Stimulated activated CD8-positive, alpha-beta memory T cell treated with anti-CD3 and anti-CD28 coated beads, Interleukin-2, amount 100 ng/mL, for 1 hour (primary cell): ENCODE measurements at places on chromosomes 12 and 14.

DNA sequence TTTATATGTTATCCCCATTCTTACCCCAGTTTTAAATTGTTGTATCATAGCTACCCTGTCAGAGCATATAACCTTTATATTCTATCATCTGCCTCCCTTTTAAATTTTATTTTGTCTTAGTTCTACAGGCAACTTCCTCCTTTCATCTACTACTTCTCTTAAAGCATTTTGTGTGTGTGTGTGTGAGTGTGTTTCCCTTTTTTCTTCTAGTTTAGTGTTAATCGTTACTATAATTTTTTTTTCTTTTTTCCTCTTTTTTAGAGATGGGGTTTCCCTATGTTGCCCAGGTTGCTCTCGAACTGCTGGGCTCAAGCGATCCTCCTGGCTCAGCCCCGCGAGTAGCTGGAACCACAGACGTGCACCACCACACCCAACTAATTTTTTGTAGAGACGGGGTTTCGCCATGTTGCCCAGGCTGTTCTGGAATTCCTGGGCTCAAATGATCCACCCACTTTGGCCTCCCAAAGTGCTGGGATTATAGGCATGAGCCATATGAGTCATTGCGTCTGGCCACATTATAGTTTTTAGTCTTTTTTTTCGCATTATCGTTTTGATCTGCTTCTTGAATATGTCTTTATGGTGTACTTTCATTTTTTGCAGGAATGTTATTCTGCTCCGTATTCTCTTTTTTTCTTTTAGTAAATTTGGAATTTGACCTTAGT lies 33.1 kb upstream of the FBXO34 start:
- DNase-seq = no peak

DNA sequence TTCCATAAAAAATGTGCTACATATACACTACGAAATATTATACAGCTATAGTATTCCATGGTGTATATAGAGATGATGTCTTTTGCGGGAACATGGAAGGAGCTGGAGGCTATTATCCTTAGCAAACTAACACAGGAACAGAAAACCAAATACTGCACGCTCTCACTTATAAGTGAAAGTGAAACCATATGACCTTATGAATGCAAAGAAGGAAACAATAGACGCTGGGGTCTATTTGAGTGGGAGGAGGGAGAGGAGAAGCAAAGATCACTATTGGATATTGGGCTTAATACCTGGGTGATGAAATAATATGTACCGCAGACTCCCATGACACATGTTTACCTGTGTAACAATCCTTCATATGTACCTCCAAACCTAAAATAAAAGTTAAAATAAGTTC lies 142.8 kb downstream of the LRFN5 start:
- no peak for DNase-seq

- no peak for DNase-seq
Observed at GRCh38 chr14:100589760-100590469, 2.7 kb upstream of the BEGAIN start.

GRCh38 chr14:40292664-40293063 lies 860.4 kb upstream of the FBXO33 start:
- DNase-seq = no peak

- DNase-seq = no peak
Observed at GRCh38 chr14:66152747-66153146, 333.4 kb upstream of the CCDC196 start.

- no peak for DNase-seq
Observed at GRCh38 chr12:1705774-1706631, 15.1 kb downstream of the ADIPOR2 start.

DNA sequence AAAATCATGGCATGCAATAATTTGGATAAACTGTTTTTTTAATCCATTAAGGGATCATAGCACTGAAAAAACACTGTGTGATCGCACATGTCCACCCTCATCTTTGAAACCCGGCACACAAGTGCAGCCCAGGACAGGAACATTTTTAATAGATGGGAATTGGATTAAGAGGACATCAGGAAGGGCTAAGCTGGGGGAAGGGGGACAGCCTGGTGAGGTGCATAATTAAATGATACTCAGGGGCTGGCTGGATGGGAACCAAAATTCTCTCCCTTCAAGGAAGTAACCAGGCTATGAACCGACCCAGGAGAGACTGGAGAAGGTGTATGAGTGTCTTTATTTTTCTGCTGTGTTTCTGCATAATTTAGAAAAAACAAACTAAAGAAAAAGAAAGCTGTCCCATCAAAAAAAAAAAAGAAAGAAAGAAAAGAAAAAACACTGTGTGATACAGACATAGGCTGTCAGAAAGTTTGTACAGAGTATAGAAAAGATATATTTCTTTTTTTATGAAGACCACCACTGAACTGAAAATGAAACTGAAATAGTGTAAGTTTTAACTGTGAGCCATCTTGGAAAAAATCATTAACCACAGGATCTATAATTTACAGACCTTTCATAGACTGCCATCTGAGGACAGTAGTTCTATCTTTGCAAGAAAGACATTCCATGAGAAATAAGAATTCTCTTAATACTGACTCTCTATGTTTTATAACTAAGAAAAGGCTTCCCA lies 75.1 kb upstream of the SLC38A4 start:
- DNase-seq = no peak

DNA sequence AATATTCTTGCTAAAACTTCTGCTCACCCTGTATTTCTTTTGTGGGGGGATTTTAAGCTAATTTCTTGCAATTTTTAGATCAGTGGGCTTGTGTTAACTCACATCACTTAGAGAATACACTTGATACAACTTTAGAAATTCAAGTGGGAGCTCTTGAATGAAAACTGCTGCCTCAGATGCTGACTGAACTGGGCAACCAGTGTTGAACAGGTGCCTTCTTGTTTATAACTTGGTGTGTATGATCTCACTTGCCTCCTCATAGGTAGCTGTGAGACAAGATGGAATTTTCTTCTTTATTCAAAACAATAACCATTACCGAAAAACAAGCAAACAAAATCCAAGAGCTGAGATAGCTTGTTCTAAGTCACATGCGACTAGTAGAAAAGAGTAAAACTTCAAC lies 63.5 kb downstream of the FGD4 start:
- DNase-seq = no peak

GRCh38 chr14:98018628-98019027 lies 1221.4 kb downstream of the VRK1 start:
- DNase-seq = no peak

GRCh38 chr12:26801486-26801885 lies 31.5 kb downstream of the ITPR2 start:
- no peak for DNase-seq

DNA sequence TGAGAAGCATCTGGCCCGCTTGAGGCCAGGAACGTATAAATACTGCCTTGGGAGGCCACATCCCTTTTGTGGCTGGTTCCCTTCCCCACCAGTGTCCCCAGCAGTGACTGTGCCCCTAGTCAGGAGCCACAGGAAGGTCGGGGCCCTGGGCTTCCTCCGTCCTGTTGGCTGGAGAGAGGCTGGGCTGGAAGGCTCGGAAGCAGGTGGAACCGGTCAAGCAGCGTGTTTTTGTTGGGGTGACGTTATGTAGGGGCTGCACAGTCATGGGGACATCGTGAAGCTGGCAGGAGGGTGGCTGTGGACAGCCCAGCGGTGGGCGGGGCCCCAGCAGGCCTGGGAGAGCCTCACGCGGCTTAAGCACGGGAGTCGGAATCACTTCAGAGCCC lies 10.1 kb downstream of the XRCC3 start:
- DNase-seq = no peak

DNA sequence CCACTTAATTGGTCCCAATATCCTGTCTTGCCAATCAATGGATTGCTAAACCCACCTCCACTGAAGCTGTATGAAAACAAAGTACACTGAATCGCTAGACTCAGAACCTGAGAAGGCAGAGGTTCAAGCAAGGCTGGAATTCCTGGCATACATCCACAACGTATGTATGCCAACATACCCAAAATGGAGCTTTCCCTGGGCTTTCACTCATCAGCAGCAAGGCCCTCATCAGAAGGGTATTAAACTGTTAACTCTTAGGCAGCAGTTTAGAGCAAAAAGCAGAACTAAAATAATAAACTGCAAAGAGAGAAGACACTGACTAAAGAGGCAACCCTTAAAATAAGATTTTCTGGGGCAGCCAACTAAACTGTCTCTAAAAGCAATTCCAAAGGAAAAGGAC lies 13.6 kb downstream of the MED13L start:
- no peak for DNase-seq

DNA sequence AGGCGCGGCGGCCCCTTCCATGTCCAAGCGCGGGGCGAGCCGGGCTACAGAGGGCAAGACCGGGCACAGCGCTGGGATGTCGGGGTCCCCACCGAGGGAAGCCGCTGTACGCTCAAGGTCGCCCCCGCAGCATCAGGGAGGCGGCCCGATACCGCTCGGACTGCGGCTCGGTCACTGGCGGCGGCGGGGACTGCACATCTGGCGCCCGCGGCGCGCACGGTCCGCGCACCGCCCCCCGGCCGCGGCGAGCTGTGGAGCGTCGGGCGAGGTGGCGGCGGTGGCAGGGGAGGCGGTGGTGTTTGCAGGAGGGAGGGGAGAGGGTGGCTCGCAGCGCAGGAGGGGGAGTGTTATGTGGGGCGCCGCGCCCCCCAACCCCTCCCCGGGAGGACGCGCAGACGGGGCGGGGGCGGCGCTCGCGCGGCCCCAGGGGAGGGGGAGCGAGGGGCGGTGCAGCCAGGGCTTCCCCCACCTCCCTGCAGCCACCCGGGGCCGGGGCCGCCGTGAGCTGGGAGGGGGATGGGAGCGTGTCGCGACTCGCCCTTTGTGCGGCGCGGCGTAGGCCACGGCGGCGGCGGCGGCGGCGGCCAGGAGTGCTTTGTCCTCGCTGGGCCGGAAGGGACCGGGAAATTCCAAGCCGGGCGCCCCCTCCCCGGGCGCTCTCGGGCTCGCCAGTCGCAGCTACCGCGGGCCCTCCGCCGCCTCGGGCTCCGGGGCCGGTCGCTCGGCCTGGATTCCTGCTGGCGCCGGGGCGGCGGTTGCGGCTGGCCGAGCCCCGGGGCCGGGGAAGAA lies at the start of gene NUAK1:
TSS of gene NUAK1 (minus strand) at position 322 of the 789 bp plus-strand sequence. CDS start at position 21, 301 bp downstream.
- no peak for DNase-seq

DNA sequence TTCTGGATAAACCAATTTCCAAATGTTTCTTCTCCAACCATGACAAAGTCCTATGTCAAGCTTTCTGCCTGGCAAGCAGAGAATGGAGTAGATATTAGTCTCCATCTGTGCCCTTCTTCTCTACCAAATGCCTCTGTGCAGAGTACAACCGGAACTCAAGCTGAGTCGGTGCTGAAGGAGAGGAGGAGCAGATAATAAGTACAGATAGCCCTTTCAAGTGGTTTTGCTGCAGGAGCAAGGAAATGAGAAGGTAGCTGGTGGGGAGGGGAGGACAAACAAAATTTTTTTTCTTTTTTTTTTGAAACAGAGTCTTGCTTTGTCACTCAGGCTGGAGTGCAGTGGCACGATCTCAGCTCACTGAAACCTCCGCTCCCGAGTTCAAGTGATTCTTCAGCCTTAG lies 14.2 kb upstream of the HELB start:
- peak; percentile 30 for DNase-seq

DNA sequence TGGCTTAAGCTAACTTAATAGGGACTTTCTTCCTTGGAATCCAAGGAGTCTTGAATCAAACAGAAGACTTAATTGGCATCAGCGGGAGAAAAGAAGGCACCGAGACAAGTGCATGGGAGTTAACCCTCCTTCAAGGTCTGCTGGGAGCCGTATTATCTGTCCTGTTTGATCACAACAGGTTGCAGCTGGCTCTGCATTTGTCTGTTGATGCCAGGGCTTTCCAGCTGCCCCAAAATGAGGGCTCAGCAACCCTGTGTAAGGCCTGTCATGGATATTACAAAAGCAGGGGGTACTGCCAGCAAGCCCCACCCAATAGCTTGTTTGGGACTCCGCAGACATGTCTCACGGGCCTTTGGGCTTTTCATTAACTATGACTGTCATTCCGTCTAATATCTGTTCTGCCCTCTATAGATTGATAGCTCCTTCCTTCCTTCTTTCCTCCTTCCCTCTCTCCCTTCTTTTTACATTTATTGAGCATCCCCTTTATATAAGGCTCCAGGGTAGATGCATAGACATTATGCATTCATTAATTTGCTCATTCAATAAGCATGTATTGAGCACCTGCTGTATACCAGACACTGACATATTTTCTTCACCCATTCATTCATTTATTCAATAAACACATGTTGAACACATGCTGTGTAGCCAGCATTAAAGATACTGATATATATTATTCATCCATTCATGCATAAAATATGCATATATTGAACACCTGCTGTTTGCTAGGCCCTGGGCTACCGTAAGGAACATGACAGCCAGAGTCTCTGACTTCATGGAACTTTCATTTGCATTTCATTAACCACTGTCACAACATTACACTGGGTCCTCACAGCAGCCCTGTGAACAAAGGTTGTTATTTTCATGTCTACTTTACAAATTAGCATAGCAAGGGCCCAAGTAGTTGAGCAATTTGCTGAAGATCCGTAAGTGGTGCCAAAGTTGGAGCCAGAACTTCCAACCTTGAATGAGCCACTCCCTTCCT lies 56.2 kb downstream of the SVOP start:
- no peak for DNase-seq

DNA sequence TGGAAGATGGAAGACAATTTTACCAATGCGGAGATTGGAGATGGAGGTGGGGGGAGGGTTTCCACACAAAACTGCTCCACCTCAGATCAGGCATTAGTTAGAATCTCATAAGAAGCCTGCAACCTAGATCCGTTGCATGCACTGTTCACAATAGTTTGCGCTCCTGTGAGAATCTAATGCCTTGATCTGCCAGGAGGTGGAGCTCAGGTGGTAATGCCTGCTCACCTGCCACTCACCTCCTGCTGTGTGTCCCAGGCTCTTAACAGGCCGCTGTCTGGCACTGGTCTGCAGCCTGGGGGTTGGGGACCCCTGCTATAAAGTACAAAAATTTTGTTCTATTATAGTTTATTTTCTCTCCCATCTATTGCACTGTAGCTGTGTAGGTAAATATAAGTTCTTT lies 84.9 kb upstream of the FOXG1 start:
- no peak for DNase-seq

DNA sequence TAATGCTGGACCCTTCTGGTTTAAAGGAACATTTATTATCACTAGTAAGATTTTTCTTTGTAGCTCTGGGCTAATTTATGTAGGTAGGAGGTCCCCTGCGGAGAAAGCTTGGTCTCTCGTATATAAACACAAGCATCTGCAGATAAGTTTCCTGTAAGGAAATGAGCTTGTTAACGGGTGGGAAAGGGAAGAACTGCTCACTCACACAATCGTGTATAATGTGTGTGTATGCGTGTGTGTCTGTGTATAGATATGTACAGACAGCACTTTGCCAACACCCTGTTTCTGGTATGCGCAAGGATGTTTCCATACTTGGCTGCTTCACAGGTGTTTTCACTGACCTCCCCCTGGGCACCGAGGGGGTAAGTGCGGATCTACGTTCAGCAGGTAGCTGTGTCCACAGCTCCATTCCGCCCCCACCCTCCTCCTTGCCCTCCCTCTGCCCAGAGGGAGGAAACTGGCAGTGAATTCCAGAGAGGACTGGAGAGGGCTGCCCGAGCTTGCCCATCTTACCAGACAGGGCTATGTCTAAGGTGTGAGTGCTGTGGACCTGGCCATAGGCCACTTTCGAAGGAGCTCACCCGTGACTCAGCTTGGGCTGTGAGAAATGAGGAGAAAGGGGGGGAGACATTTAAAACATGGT lies 65.2 kb downstream of the NINJ2 start:
- no peak for DNase-seq
